ENCODE measurements at places on chromosomes 4 and X.
A peak's percentile ranks its signal among the peaks of the same experiment; 100 is the strongest.

- DNase-seq = peak; percentile 59
These were observed 92.2 kb upstream of the RAPGEF2 start for GRCh38 chr4:159010563-159011260.

DNA sequence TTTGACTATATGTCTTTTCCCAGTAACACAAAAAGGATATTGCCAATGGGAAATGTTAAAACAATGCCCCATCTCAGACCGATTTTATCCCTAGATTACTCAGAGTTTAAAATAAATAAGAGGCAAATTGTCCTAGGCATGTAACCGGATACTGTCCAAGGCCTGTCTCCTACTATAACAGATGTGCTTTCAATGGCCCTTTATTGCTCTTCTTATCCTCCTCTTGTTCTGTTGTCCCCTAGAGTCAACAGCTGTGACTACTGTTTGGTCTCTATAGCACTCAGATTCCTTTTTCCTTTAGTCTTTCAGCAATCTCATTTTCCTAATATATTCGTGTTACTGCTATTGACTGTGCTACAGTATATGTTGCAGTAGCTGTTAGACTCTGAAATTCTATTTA, 66.8 kb upstream of the PLS3 start:
- DNase-seq = peak; percentile 79

- no peak for DNase-seq
These were observed 35.3 kb upstream of the VSIG4 start for GRCh38 chrX:66074920-66075879.

DNA sequence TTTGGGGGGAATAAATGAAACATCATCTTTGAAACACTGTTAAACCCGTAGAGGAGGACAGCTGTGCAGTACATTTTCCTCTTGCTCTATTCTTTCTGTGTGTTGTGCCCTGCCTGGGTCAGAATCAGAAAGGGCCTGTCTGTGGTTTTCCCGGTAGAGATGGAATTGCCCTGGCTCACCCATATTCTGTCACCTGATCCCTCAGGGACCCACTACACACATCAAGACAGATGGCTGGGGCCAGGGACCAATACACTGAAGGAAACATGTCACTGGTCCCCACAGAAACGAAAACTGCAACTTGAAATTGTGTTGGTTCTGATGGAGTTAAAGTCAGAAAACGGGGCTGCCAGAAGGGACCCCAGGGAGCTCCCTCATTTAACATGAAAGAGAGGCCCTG, 114.9 kb downstream of the ZNF827 start:
- DNase-seq = no peak
